Panc1 (cell line): ENCODE measurements at places on chromosomes 11 and 22. TPM values are rescaled to one million over a fixed set of nuclear protein-coding genes. Genes with fewer than 3 reads are reported as not detected.

DNA sequence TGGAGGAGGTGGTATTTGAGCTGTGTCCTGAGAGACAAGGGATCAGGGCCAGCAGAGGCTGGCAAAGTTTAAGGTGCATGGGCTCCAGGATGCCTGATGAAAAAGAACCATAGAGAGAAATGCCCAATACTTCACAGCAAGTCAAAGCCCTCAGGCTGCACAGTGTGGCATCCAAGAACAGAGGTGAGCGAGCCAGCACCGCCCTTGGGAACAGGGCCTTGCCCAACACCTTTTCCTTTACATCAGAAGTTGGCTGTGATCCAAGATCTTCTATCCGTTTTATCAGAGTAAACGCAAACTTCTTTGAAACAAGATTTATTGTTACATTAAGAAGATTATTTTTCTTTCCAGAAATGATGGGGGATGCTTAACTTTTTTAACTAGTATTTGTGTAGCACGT, 1.4 kb downstream of the B3GNT6 start:
- no peak for DNase-seq

- DNase-seq = no peak
Observed at GRCh38 chr11:19370100-19370861, 129.5 kb upstream of the E2F8 start.

DNA sequence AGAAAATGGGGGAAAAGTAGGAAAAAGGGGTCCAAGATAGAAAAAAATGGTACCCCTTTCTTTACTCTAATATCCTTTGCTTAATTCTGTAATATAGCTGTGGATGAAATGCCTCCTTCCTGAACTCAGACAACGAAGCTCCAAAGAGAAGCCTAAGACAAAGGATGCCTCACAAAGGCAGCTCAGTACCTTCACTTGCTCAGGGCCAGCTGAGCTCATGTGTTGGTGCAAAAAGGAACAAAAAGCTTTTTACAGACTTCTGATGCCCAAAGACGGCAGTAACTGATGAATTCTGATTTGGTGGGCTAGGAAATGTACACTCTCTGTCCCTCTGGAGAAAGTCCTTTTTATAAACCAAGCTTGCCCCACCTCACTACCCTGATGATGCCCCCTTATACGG, 77.5 kb downstream of the DENND5A start:
- DNase-seq = no peak

The OR8G5 gene
- total RNA-seq = not detected

DNA sequence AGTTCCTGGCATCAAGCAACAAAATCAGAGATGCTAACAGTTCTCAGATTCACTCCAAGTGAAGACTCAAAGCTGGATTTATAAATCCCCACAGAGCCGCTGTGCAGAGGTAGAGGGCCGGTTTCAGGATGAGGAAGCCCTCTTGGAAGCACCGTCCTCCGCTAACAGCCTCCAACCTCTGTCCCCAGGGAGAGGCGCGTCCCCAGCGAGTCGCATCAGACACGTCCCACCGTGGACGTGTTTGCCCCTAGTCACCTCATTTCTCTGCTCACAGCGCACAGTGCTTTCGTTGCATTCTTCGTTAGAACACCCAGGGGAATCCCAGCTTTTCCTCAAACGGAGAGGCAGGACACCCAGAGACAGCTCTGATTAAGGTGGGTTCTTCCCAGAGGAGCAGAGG, 642.9 kb downstream of the BRD1 start:
- no peak for DNase-seq

GRCh38 chr22:37230673-37231405, 13.2 kb downstream of the RAC2 start:
- DNase-seq = no peak

The CLDN5 gene
- 0.18 TPM for total RNA-seq

GRCh38 chr11:119062779-119063178, 4.8 kb upstream of the VPS11 start:
- no peak for DNase-seq

The ARSA gene
- 43.8 TPM for total RNA-seq

DNA sequence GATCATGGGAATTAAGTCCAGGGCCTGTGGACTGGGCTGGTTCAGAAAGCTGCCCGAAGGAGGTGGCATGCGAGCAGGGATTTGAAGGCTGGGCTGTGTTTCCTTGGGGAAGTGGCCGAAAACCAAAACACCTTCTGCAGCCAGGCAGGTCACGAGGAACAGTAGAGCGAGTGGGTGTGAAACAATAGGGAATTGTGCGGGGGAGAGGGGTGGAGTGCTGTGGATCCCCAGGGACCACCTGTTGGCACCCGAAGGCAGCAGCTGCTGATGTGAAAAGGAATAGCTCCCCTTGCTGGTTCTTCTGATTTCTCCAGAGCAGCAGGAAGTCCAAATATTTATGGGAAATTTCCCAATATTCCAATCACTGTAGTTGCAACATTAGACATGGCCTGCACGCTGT, 24.6 kb downstream of the TP53I11 start:
- no peak for DNase-seq

DNA sequence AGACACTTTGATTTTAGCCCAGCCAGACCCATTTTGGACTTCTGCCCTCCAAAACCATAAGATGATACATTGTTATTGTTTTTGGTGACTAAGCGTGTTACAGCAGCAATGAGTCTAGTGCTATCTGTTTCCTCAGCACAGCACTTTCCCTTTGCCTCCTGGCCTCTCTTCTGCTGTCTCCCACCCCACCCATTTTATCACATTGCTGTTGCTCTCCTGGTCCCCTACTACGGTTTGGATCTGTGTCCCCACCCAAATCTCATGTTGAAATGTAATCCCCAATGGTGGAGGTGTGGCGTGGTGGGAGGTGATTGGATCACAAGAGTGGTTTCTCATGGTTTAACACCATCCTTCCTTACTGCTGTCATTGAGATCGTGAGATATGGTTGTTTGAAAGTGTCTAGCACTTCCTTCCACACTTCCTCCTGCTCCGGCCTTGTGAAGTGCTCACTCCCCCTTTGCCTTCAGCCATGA, 59.8 kb upstream of the CD82 start:
- DNase-seq = no peak

DNA sequence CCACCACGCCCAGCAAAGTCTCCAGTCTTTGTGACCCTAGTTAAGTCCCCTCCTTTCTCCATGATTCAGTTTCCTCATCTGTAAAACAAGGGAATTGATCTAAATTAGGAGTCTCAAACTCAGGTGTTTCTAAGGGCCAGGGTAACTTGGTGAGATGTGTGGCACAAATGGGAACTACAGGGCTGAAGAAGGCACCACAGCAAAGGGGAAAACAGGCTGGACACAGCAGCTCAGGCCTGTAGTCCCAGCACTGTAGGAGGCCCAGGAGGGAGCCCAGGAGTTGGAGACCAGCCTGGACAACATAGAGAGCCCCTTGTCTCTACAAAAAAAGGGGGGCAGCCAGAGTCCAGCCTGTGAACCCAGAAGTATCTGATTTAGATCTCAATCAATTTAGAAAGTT, 15.6 kb upstream of the PATZ1 start:
- no peak for DNase-seq

GRCh38 chr11:117426297-117426685, 98.6 kb downstream of the CEP164 start:
- peak; percentile 55 for DNase-seq

DNA sequence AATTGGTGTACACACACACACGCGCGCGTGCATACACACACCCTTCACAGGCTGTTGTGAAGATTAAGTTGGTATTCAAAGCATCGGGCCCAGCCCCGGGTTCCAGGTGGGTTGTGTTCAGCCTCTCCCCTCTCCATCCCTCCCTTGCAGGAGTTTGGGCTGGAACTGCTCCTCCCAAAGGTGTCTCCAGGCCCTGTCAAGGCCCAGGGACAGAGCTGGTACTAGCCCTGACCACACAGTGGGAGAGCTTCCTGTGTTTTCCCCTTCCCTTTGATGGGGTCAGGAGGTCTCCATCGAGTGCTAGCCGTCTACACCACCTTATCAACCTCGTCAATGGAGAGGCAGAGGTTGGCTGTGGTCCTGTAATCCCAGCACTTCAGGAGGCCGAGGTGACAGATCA, 36.5 kb upstream of the CSNK1E start:
- DNase-seq = no peak

DNA sequence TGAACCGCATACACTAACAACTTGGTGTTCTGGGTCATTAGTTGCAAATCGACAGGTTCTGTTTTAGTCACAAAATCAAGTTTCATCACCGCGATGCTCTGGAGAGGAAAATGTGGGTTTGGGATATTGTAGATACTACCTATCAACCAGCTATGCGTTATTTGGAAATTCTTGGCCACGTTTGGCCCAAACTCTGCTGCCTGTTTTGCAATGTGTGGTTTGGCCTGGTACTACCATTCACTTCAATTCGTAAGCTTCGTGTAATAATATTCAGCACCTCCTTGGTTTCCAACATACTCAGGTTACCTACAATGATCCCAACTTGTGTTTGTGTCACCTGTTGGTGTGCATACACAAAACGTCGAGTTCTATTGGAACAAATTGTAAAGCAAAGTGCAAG, 16.2 kb upstream of the ACER3 start:
- no peak for DNase-seq

DNA sequence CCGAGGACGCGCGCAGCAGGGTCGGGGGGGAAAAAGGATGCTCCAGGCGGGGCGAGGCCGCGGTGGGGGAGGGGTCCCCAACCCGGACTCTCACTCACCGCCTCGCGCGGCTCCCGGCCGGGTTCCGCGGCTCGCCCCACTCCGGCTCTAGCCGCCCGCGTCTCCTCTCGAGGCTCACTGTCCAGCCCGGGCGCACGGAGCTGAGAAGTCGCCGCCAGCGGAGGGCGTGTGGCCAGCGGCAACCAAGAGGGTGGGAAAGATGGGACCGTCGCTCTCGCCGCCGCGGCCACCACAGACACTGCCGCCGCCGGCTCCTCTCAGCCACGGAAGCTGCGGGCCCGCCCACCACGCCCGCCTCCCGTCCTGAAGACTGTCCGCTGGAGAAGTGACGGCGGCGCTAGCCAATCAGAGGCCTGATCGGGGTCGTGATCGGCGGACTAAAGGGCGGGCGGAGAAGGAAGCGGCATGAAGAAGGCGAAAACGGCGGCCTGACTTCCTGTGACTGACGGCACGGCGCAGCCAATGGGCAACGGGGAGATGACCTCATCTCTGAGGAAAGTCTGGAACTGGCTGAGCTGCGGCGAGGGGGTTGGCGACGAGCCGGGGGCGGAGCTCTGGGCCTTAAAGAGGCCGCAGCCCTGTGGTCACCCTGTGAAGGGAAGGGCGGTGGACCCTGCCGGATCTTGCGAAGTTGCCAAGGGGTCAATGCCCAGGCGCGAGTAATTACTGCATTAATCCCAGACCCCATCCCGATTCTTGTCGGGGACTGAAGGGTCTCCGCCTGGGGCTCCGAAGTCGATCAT, at the start of gene MRTFA:
Gene MRTFA (minus strand): TSS at position 340 of the 803 bp plus-strand sequence.
- DNase-seq = peak; percentile 94

- DNase-seq = no peak
Observed at GRCh38 chr11:118343981-118344515, at the start of gene CD3G. TSS of gene CD3G (plus strand) at chr11:118344344. CDS start at chr11:118344424, 80 bp downstream.

DNA sequence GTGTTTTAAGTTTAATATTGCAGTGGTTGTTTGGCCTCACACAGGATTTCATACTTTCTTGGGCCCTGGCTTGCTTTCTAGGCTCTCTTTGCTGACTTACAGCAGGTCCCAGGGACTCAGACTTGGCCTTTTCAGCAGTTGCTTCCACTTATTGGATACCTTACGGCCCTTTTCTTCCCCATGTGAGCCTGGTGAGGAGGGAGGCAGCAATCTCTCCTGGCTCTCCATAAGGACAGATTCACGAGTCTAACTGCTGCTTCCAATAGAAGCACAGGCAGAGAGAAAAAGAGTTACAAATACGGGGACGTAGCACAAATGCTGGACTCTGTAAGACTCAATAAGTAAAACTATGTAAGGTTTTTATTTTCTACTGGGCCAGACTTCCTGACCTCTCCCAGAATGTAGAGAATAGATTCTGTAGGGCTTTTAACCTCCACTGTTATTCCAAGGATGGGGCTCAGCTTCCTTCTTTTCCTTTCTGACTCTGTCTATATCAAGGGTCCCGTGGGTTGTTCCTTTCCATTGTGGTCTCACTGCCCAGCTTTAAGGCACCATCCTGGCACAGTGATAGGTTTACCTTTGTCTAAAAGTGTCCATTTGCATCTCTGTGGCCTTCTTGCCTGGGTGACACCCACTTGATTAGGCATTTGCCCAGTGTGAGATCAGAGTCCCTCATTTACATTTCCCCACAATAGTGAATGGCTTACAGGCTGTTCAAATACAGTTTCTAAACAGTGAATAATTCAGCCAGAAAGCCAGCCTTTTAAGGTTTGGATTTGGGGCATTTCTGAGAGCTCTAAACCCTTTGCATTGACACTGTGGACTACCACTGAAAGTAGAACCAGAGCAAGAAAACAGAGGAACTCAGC, 92.8 kb downstream of the RASSF10 start:
- DNase-seq = no peak

- DNase-seq = no peak
Observed at GRCh38 chr11:2913776-2914175, 15.4 kb downstream of the PHLDA2 start.

- no peak for DNase-seq
Observed at GRCh38 chr11:120714438-120714837, 202.9 kb downstream of the GRIK4 start.

DNA sequence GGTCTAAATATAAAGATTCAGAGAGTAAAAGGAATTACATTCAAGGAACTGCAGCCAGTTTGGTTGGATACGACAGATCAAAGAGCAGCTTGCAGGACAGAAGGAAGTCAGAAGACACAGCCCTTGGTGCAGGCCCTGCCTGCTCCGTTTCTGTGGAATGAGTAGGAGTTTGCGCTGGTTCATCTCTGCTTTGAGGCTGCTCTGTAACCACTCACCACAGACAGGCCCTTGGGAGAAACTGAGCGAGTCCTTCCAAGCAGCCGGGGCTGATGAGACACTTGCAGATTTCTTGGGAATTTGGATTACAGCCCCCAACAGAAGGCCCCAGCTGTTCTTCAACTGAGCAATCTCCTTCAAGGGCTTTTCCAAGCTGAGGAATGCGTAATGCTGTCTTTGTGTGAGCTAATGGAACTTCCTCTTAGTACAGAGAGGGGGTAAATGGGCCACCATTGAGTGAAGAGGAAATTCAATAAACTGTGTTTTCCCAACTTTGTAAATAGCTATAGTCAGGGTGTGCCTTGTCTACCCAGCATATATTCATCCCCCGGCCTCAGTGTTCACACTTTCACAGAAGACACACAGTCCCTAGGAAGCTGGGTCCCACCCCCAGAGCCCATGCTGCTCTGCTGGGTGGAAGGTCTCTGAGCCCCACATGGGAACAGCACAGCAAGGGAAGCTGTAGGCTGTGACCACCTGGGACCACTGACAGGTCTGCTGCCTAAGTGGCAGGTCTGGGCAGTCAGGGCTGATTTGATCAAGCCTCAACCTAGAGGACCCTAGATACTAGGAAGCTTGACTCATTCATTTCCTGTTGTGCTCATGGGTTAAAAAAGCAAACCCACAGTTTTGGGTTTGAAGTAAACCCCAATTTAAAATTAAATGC, 16.6 kb downstream of the IL10RA start:
- no peak for DNase-seq

The CYP2D6 gene
- total RNA-seq = 2.7 TPM

The RPLP2 gene
- total RNA-seq = 3,468 TPM
